ENCODE measurements at places on chromosomes 16 and 17. TPM values are rescaled to one million over a fixed set of nuclear protein-coding genes. Genes with fewer than 3 reads are reported as not detected.

KRT222 gene
- total RNA-seq = not detected

LPO gene
- total RNA-seq = 0.27 TPM

HSD11B2 gene
- 4.1 TPM for total RNA-seq

NXPH3 gene
- total RNA-seq = 0.82 TPM

PPP1R27 gene
- 0.35 TPM for total RNA-seq

NRN1L gene
- total RNA-seq = 0.66 TPM

DNA sequence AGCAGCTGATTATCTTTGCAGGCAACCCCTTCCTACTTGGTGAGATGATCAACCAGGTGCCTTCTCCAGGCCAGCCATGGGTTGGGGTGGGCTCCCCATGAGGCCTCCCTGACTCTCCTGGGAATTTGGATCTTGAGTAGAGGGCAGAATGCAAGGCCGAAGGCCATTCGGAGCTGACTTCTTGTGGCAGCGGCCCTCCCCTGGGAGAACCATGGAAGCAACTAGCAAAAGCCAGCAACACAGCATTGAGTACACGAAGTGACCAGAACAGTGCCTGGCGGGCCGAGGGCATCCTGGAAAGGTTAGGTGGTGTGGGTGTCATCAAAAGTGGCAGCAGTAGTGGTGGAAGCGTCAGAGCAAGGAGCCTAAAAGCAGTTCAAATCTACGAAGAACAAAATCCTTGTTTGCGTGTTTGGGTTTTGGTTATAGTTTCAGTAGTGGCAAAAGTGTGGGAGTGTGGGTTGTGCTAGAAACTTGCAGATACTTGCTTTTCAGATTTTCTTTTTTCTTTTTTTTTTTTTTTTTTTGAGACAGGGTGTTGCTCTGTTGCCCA is 2.0 kb upstream of the ALDH3A1 start:
- no peak overlapping the region for H3K4me3 ChIP-seq
- H3K27ac ChIP-seq = no peak overlapping the region
- H3K36me3 ChIP-seq = no peaks in the 10 kb centered on the region
- no peaks in the 10 kb centered on the region for H3K4me1 ChIP-seq
- H3K27me3 ChIP-seq = no peaks in the 10 kb centered on the region

DNA sequence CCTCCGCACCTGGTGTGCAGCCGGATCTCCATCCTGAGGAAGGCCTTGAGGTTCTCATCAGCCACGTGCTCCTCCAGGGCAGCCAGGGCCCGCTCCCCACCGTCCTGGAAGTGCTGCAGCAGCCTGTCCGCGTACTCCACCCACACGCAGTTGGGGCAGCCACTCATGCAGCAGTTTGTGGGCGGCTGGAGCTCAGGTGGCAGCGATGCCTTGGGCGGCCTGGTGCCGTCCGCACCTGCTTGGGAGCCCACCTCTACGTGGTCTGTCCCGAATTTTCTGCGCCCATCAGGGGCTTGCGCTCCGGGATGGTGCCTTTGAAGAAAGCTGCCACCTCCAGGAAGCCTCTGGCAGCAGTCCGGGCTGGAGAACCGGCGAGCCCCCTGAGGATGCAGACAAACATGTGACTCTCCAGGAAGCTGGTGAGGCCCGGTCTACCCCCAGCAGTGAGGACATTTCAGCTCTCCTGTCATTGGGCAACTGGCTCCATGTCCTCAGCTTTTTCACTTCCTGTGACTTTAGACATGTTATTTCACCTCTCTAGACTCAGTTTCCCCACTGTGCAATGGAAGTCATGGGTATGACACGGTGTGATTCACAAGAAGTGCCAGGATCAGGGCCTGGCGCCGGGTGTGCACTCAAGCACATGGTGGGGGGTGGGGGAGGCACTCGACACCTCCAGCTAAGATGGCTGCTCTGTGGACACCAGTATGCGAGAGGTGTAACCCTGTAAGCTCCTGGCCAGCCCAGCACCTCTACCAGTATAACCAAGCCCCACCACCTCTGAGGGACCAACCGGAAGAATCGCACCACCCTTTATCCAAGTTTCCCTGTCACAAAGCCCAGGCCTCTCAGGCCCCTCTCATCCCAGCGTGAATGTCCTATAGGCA is 957 bp downstream of the OXLD1 start:
- peaks cover 8% of the 10 kb centered on the region for H3K36me3 ChIP-seq
- peak overlapping the region; percentile 98 for H3K27ac ChIP-seq
- peak overlapping the region; percentile 91 for H3K4me3 ChIP-seq
- H3K27me3 ChIP-seq = no peaks in the 10 kb centered on the region
- DNase-seq = no peak

DNA sequence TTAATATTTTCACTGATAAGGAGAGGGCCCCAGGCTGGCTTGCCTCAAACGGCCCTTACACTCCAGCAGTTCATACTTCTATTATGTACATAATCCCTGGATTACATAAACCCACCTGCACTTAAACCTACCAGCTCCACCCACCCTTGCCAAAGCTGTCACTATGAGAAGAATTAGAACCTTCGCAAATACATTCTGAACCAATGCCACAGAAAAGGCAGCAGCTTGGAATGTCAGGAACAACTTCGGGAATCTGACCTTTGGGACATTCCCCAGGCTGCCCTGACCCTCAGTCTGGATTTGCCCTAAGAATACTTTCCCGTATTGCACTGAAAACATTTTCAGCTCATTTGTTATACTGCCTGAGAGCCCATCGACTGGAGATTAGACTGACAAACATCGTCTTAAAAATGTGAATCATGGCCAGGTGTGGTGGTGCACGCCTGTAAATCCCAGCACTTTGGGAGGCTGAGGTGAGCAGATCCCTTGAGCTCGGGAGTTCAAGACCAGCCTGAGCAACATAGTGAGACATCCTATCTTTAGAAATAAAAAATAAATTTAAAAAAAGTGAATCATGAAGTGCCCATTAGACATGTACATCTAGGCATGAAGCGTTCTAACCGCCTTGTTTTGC is 21.0 kb upstream of the SEC14L1 start:
- no peak overlapping the region for H3K27ac ChIP-seq
- H3K27me3 ChIP-seq = no peaks in the 10 kb centered on the region
- H3K4me3 ChIP-seq = no peak overlapping the region
- no peaks in the 10 kb centered on the region for H3K36me3 ChIP-seq
- no peak for DNase-seq
- H3K4me1 ChIP-seq = peaks cover 20% of the 10 kb centered on the region

DNA sequence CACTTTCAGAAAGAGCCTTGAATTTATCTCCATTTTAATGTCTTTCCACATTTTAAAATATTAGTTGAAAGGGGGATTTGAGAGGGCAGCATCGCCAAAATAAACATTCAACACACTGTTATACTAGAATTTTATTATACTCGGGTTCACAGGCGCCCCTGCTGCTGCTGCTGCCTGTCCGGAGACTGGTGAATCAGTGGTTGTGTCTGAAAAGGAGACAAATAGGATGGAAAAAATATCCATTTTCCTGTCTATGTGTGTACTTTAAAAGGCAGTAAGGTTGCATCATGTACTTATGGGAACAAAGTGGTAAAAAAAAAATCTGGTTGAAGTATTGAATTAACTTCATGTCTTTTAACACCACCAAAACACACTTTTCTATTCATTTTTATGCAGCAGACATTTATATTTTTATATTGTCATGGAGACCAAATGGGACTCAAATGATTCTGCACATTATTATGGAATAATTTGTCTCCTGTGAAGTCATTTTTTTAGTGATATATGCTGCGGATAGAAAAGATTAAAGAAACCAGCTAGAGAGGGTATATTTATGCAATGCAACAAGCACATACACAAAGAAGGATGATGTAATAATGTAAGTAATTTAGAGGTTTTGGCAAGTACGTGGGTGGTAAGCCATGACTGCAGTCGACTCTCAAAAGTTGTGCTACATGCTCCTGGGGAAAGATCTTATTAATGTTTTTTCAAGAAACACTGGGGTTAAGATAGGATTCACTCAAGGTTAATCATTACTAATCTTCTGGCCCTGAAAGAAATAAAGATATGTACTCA is 759.0 kb upstream of the SOX9 start:
- peaks cover 2% of the 10 kb centered on the region for H3K36me3 ChIP-seq
- H3K27ac ChIP-seq = peak overlapping the region; percentile 21
- H3K4me3 ChIP-seq = no peak overlapping the region
- peaks cover 17% of the 10 kb centered on the region for H3K4me1 ChIP-seq
- no peaks in the 10 kb centered on the region for H3K27me3 ChIP-seq

DNA sequence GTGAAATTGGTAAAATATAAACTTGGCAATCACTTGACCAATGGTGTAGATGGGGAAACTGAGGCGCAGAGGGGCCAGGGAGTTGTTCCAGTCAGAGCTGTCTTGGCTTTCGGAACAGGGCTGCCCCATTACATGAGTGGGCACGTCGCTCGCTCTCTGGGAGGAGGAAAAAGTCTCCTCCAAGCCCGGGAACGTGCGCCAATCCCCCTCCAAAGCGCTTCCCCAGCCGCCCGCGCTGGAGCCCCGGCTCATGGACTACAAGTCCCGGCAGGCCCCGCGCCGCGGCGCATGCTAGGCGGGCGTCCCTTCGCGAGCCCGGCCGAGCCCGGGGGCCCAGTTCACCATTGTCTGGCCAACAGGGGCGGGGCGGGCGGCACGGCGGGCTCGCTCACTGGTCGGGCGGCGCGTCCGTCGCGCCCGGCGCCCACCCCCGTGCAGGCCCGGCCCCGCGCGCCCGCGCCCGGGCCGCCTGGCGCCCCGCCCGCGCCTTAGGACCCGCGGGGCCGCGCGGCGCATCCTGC is at the start of gene LLGL1:
TSS of gene LLGL1 (plus strand) at position 515 of the 521 bp plus-strand sequence. CDS start 48 bp downstream, outside the sequence.
- DNase-seq = peak; percentile 98
- H3K4me1 ChIP-seq = peaks cover 23% of the 10 kb centered on the region
- H3K27me3 ChIP-seq = no peaks in the 10 kb centered on the region
- H3K4me3 ChIP-seq = peak within 1 kb of the TSS; percentile 86

GRCh38 chr17:72412650-72413076 is 291.8 kb downstream of the SOX9 start:
- no peaks in the 10 kb centered on the region for H3K27me3 ChIP-seq
- H3K4me3 ChIP-seq = no peak overlapping the region
- H3K27ac ChIP-seq = no peak overlapping the region

DNA sequence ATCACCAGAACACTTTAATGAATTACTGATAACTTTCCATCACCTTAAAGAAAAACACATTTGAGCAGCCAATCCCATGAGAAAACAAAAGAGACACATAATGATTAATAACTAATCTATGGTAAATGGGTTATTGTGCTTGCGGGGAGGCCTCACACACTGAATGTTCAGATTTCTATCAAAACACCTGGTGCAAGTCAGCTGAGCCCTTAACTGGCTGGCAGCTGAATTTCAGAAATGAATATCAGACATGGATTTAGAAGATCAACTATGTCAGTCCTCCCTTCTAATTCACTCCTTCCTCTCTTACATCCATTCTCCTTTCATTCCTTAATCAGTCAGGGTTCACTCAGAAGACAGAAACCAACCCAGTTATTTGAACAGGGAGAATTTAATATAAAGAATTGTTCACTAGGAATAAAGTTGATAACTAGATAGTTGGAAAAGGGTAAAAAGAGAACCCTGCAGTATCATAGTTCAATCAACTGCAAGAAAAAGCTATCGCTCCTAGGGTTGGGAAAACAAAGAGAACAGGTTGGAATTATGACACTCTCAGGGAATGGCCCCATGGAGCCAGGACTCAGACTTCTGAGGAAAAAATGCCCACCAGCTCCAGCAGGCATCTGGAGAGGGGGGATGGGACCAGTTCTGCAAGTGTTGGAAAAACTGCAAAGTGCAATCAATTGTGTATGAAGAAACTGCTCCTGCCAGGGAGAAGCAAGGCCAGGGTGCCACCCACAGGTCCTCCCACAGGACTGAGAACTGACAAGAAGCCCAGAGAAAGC is 577.1 kb upstream of the CDH5 start:
- no peaks in the 10 kb centered on the region for H3K36me3 ChIP-seq
- H3K4me3 ChIP-seq = no peak overlapping the region
- H3K27ac ChIP-seq = no peak overlapping the region
- H3K4me1 ChIP-seq = peaks cover 4% of the 10 kb centered on the region
- H3K27me3 ChIP-seq = no peaks in the 10 kb centered on the region

- DNase-seq = no peak
- peak overlapping the region; percentile 91 for H3K27ac ChIP-seq
- H3K4me1 ChIP-seq = peaks cover 65% of the 10 kb centered on the region
- no peak overlapping the region for H3K4me3 ChIP-seq
- no peaks in the 10 kb centered on the region for H3K36me3 ChIP-seq
Observed at GRCh38 chr17:83106913-83107655, 27.7 kb downstream of the METRNL start.

DNA sequence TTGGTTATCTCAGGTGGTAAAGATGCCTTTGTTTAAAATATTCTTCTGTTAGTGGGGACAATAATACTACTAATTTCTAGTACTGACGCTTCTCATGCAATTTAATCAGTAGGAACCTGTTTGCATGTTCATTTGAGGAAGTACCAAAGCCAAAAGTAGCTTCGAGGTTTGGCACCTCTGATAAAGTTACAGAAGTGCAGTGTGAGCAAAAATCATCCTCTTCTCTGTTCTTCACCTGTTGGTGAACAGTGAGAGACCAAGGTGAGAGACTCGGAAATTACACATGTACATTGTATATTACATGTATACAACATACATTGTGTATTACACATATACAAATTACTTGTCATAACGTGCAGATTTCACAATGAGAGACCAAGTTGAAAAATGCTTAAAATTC is 404.6 kb downstream of the MAF start:
- H3K4me1 ChIP-seq = no peaks in the 10 kb centered on the region
- peaks cover 24% of the 10 kb centered on the region for H3K27me3 ChIP-seq
- H3K36me3 ChIP-seq = no peaks in the 10 kb centered on the region

GRCh38 chr17:56982312-56982711 is 4.4 kb downstream of the SCPEP1 start:
- H3K4me3 ChIP-seq = no peak overlapping the region
- H3K27ac ChIP-seq = peak overlapping the region; percentile 15
- H3K4me1 ChIP-seq = peaks cover 20% of the 10 kb centered on the region
- no peak for DNase-seq

- no peak overlapping the region for H3K27ac ChIP-seq
- no peaks in the 10 kb centered on the region for H3K4me1 ChIP-seq
- peaks cover 3% of the 10 kb centered on the region for H3K36me3 ChIP-seq
- H3K27me3 ChIP-seq = no peaks in the 10 kb centered on the region
- DNase-seq = no peak
- no peak overlapping the region for H3K4me3 ChIP-seq
Observed at GRCh38 chr17:4543557-4544026, 11.6 kb downstream of the MYBBP1A start.

DNA sequence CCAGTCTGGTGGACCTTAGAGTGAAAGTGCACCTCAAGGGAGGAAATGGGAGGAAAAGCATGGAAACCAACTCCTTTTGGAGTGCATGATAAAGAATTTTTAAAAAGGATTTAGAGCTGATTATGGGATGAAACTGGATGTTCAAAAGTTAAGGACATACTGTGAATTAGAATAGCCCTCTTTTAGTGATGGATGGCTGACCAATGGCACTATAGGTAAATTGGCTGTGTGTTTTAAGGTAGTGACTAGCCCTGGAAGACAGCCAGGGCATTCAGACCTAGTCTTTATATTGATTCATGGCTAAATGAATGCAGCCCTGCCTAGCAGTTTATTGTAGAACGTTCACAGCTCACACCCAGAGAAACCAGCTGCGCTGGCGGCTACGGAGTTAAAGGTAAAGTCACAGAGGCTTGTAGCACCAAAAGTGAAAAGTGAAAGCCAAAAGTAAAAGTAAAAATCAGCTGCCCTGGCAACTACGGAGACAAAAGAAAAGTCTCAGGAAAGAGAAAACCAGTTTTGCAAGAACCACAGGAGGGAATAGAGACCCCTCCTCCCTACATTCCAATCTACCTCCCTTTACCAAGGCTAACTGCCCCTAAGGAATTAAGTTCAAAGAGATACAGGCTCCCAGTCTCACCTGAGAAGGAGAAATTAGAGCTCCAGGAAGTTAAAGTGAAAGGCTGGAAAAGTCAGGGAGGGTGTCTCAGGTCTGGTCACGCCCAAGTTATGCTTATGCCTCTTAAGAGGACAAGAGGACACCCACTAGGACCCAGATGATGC is 21.8 kb downstream of the ACSM1 start:
- H3K27me3 ChIP-seq = no peaks in the 10 kb centered on the region
- peaks cover 7% of the 10 kb centered on the region for H3K36me3 ChIP-seq
- peak; percentile 47 for DNase-seq

Measured in mesothelial cell of epicardium (in vitro differentiated cells).